Activated B cell treated with CpG ODN at 0.5 μM for 24 hours (primary cell): ENCODE measurements at places on chromosomes 16 and 17.
A peak's percentile ranks its signal among the peaks of the same experiment; 100 is the strongest.

- no peak for DNase-seq
Measured at GRCh38 chr17:16002708-16003260, 3.2 kb downstream of the TTC19 start.

DNA sequence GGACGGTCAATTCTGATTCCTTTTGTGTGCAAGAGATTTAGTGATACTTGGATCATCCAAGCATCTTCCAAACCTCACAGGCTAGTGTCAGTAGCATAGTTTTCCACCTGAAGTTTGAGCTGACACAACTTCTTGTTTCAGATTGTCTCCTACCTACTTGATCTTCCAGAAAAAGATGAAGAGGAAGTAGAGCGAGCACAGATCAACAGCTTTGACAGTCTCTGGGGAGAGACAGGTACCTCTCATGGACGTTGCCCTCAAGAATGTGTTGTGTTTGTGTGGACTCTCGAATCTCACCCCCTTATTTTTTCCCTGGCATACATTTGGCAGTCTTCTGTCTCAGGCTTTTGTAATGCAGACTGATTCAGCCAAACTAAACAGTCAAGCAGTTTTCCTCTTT is 47.4 kb downstream of the CYB561 start:
- no peak for DNase-seq

DNA sequence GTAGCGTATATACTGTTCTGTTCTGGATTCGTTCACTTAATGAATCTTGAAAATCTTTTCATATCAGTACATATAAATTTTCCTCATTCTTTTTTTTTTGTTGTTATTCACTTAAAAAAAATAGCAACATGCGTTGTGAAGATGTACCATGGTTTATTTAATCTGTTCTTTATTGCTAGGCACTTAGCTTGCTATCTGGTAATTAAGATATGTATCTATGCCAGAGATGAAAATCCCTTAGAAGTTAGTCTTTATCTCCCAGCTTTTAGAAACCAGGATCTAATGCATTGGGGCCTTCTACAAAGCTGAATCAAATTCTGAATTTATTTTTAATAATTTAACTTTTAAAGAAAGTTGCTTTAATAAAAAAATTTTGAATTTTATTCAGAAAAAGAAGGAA is 13.0 kb upstream of the DNAJA2 start:
- no peak for DNase-seq

DNA sequence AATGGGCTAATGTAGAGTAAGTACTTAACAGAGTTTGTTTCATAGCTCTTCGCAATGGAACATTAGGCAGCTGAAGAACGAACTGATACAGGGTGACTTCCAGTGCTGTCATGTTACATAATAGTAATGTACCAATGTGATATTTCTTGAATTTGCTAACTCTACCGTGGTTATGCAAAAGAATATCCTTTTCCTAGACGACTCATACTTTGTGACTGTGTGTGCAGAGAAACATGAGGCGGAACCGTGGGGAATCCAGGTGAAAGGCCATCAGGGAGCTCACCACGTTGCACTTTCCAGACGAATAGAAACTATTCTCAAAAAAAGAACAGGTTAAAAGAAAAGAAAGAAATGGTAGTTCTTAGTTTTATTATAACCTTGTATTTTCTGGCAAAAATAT is 13.2 kb downstream of the NOB1 start:
- no peak for DNase-seq

DNA sequence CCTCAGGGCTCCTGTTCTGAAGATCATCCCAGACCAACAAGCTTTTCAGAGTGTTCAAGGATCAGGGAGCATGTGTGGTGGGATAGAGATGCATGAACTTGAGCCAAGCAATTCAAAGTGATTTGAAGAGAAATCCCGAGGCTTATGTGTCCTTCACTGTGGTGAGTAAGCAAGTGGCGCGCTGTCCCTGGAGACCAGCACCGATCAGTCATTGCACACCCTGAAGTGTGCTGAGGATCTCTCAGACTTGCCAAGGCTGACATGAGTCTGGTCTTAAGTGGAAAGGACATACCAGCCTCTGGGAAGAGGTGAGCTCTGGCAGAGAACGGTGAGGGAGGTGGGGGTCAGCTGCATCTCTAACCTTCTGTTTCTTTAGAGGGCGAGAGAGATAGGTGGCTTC is 43.8 kb upstream of the CDH13 start:
- no peak for DNase-seq

- DNase-seq, result no peak
Measured at GRCh38 chr17:74647871-74648672, 24.5 kb upstream of the CD300E start.

GRCh38 chr17:39357488-39357887 is 43.9 kb downstream of the FBXL20 start:
- no peak for DNase-seq

GRCh38 chr17:17782523-17783115 is 54.2 kb downstream of the SREBF1 start:
- DNase-seq, result no peak

DNA sequence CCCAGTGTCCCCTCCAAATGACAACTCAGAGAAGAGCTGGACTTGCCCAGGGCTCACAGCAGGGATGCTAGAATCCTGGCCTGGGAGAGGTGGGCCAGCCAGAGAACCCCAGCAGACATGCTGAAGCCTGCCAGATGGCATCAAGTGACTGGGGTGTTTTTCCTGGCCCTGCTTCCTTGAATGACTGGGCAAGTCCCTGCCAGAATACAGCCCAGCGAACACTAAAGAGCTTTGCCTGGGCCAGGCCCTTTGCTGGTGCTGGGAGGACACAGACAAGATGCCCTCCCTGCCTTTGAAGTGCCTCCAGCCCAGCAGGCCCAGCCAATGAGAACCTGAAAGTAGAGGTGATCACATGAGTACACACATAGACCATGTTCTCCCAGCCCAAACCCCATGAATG is 11.5 kb downstream of the ZNF319 start:
- DNase-seq, result no peak

DNA sequence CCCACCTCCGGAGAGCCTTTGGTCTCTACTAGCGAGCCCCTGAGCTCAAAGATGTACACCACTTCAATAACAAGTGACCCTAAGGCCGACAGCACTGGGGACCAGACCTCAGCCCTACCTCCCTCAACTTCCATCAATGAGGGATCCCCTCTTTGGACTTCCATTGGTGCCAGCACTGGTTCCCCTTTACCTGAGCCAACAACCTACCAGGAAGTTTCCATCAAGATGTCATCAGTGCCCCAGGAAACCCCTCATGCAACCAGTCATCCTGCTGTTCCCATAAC is 702 bp downstream of the SPN start:
- no peak for DNase-seq

GRCh38 chr17:2179615-2180295 is 123.8 kb downstream of the SMG6 start:
- DNase-seq, result no peak

DNA sequence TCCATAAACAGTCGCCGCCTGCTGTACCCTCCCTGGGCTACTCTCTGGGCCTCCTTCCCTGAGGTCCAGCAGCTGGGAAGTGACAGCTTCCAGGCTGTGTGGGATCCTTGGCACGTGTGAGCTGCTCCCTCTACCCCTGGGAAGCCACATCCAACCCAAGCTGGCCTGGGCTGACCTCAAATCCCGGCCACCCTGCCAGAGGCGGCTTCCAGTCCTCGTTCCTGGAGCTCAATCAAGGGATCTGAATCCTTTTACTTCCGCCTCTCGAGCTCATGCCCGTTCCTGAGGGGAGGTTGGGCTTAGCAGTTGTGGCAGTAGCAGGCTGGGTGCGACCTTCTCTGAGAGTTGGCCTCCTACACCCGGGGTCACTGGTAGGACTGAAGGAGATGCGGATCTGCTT is 82.5 kb downstream of the NETO2 start:
- DNase-seq, result no peak

DNA sequence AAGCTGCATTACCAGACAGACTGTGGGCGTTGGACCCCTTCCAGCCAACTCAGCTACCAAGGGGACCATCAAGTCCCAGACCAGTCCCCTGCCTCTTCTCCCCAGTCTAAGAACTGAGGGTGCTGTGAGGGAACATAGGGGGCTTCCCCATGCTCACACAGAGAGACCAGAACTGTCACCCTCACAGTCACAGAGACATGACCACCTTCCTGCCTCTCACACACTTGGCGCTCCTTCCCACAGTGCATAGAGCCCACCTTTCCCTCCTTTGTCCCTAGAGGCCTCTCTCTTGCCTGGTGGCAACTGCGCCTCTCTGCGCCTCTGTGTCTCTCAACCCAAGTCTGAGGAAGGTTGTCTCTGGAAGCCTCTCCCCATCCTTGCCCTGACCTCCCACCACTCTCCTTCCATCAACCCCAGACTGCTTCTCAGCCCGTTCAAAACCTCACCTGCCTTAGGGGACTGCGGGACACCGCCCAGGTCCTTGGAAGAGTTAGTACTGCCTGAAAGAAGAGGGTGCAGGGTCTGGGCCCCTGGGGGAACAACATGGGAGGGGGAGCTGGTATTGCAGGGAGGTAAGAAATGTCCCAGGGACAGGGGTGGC is 6.1 kb upstream of the LHX1 start:
- DNase-seq, result no peak

DNA sequence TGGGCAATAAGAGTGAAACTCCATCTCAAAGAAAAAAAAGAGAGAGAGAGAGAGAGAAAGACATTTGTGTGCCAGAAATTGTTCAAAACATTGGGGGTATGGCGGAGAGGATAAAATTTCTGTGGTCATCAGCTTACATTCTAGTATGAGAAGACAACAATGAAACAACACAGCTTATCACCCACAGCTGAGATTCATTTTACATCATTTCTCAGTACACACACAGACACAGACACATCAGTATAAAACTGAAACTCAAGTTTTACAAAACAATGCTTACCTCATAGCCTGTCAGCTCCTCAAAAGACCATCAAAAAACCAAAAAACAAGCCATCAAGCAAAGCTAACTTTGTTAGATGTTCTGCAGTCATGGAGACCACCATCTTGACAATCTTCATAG is 31.4 kb upstream of the CNEP1R1 start:
- no peak for DNase-seq

DNA sequence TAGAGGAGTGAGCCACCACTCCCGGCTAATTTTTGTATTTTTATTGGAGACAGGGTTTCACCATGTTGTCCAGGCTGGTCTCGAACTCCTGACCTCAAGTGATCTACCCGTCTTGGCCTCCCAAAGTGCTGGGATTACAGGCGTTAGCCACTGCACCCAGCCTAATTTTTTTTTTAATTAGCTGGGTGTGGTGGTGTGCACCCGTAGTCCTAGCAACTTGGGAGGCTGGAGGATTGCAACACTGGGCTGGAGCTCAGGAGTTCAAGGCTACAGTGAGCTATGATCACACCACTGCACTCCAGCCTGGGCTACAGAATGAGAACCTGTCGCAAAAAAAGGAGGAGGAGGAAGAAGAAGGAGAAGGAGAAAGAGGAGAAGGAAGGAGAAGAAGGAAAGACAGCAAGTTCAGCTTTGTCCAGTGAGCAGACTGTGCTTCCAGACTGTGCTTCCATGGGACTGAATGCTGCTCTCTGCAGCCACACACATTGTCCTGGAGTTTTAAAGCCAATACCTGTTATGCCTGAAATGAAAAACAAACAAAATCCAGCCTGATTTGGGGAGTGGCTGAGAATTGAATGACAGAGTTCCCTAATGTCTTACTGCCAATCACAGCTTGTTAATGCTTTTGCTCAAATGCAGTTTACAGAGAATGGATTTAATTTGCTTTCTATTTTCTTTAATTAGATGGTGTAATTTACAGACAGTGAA is 2.8 kb upstream of the TNFRSF13B start:
- no peak for DNase-seq

GRCh38 chr17:12637745-12638651 is 27.7 kb upstream of the MYOCD start:
- no peak for DNase-seq

DNA sequence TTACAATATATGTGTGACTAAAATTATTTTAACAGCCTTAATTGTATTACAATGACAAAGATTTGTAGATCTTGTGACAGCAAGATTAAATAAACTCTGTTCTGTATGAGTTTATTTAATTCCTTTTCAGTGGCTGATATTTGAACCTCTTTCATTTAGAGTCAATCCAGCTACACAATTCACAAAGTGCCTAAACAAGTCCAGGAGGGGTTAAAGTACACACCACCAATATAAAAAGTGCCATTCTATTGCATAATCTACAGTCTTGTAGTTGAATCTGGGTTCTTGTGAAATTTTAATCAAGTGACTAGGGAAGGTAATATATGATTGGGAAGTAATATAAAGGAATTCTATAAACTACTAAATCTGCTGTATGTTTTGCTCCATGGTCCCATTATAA is 3.9 kb upstream of the NFAT5 start:
- DNase-seq, result no peak

- DNase-seq, result no peak
Measured at GRCh38 chr16:89344846-89345611, 127.5 kb downstream of the ZNF778 start.

- DNase-seq, result no peak
Measured at GRCh38 chr17:45929344-45929743, 35.0 kb downstream of the MAPT start.

- no peak for DNase-seq
Measured at GRCh38 chr17:1779571-1780131, 17.8 kb downstream of the SERPINF1 start.

GRCh38 chr16:67915831-67916723 is 15.6 kb downstream of the CTRL start:
- DNase-seq, result no peak

DNA sequence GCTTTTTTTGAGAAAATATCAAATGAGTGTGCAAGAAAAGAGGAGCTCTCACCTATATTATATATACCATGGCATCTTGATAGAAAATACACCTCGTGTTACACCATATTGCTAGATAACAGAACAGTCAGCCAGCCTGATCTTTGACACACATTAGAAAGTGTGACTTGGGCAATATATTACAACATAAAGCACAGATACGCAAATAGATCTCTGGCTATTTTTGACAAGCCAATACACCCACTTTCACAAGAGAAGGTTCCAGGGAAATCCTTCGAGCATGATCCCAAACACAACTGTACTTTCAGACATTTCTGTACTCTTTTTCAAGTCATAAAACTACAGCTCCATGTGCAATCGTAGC is 9.4 kb downstream of the GGA2 start:
- DNase-seq, result no peak

- no peak for DNase-seq
Measured at GRCh38 chr16:54505549-54506213, 219.1 kb upstream of the IRX3 start.

- DNase-seq, result no peak
Measured at GRCh38 chr17:40338941-40339649, 25.4 kb downstream of the GJD3 start.

- DNase-seq, result no peak
Measured at GRCh38 chr17:17341452-17341851, 38.3 kb downstream of the NT5M start.

- peak; percentile 82 for DNase-seq
Measured at GRCh38 chr16:29899516-29900101, at the start of gene SEZ6L2. TSS of gene SEZ6L2 (minus strand) at chr16:29899550. CDS start at chr16:29899019, 531 bp downstream.

GRCh38 chr16:14438256-14438655 is 191.8 kb downstream of the PARN start:
- no peak for DNase-seq

DNA sequence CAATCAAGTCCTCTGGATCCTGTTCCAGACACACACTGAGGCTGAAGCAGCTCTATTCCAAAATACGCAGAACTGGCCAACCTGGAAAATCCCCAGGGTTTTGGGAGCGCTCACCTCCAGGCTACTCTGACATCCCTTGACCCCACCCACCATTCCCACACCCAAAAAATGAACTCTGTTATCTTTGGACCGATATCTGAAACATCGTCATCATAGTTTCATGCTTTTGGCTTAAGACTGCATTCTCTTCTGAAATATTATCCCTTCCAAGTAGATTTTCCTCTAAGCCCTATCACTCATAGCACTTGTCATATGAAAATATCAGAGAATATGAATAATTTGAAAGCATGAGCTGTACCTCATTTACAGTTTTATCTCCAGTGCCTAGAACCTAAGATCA is 34.7 kb downstream of the VAT1L start:
- no peak for DNase-seq
